Stimulated activated CD4-positive, alpha-beta T cell treated with anti-CD3 and anti-CD28 coated beads, Interleukin-1b, Interleukin-23, amount 100 ng/mL, for 1 hour (primary cell): ENCODE measurements at places on chromosomes 12 and 14.

DNA sequence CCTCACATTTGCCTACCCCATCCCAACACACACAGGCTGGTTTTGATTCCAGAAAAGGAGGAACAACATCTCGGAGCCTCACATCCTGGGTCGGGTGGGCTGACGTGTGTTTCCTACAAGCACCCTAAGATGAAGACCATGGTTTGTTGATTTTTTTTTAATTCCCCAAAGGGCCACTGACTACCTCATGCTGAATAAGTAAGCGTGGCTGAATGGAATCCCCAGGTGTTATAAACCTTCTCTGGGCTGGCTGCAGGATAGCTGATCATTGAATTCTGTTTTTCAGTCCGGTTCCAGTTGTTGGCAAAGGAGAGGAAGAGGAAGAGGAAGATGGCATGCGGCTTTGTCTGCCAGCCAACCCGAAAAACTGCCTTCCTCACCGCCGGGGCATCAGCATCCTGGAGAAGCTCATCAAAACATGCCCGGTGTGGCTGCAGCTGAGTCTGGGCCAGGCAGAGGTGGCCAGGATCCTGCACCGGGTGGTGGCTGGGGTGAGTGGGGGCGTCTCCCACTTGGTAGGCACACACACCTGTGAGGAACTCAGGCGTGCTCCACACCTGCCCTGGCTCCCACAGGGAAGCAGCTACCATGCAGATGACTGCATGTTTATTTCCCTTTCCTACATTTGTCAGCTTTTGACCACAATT lies 42.0 kb downstream of the RIN3 start:
- DNase-seq: no peak

- DNase-seq: no peak
Measured at GRCh38 chr12:76704693-76705092, 59.2 kb upstream of the ZDHHC17 start.

DNA sequence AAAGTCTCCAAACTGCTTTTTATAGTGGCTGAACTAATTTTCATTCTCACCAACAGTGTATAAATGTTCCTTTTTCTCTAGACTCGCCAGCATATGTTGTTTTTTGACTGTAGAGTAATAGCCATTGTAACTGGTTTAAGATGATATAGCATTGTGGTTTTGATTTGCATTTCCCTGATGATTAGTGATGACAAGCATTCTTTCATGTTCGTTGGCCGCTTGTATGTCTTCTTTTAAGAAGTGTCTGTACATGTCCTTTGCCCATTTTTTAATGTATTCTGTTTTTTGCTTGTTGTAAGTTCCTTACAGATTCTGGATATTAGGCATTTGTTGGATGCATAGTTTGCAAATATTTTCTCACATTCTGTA lies 404.9 kb downstream of the FLRT2 start:
- no peak for DNase-seq

GRCh38 chr14:72894623-72895378 lies 900 bp upstream of the DPF3 start:
- DNase-seq: no peak

DNA sequence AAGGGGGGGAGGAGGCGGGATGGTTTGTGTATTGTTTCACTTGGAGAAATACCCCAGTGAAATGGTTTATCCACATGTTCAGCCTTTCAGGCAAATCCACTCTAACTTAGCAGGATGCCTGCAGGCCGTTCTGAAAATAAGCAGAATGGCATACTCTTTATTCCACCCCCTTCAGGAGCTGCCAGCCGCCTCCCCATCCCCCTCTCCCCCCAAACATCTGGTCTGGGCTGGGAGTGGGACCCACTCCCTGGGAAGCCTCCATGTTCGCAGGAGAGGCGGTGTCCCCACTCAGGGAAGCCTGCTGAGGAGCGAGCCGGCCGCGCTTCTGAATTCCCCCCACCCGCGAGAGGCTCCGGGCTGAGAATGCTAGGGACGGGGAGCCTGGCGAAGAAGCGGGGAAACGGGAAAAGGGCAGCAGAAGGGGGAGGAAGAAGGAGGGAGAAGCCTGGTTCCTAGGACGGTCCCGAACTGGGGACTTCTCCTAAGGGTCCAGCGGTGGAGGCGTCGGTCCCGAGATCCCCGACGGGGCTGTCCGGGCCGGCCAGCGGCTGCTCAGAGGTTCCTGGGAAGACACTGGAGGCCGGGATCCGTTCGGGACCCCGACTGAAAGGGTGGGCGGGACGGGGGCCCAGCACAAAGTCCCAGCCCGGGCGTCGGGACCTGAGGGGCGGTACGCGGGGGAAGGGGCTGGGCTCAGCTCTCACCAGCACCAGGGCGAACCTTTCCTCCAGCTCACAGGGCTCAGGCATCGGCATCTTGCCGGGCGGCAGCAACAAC lies 666 bp downstream of the FMNL3 start:
- no peak for DNase-seq

GRCh38 chr12:2017546-2018337 lies 13.5 kb upstream of the DCP1B start:
- no peak for DNase-seq

DNA sequence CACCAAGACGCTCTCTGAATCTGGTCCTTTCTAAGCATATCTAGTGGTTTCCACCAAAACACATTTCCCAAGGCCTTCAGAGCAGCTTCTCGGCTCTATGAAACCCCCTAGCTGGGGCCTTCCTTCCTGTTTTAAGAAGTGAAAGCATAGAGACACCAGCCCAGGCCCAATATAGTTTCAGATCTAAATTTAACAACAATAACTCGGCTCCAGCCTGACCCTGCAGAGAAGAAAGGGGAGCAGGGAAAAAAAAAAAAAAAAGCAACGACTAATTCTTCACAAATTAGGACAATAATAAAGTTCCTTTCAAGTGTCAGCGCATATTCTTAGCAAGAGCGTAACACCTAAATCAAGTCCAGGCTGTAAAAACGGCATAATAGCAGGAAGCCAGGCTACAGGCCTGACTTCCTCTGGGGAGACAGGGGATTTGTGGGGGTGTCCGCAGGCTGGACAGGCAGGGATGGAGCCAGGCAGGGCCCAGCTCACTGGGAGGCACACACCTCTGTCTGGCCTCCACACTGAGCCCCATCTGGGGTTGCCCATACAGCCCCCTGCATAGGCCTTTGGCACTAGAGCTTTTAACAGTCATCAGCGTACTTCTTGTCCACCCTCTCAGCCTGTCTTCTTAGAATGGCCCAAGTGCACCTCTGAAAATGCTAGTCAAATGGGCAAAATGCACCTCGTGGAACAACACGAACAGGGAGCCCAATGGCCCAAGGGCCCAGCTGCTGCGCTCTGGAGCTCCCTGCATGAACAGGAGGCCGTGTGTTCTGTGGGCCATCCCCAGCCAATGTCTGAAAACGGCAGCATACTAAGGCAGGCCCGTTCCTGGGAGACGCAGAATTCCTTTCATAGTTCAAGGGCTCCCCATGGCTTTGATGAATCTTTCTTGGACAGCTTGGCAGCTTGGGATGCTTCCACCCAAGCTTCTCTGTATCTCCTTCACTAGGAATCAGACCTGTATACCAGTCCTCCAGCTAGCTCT lies 772.9 kb downstream of the MED13L start:
- no peak for DNase-seq

- no peak for DNase-seq
Measured at GRCh38 chr12:1972260-1972659, 32.0 kb downstream of the DCP1B start.

- DNase-seq: no peak
Measured at GRCh38 chr12:4540638-4541037, 1.9 kb downstream of the RAD51AP1 start.

DNA sequence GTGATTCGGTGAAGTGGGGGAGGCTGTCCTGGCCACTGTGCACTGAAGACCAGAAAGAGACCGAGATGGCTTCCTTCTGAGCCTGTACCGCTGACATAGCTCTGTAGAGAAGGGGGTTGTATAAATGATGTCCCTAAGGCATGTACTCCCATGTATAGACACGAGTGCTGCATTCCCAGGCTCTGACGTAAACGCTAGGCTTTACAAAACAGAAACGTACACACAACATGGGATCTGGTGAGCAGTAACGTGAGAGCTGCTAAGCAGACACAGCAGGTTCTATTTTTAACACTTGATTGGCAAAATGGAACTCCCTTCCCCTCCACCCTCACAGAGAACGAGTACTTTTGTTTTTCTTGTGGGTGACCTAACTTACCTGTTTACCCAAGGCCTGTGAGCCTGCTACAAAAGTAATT lies 35.9 kb downstream of the ACADS start:
- DNase-seq: no peak

GRCh38 chr14:20614038-20614840 lies 23.1 kb upstream of the RNASE12 start:
- DNase-seq: no peak

GRCh38 chr12:62998454-62998853 lies 63.5 kb upstream of the PPM1H start:
- no peak for DNase-seq

GRCh38 chr12:56431850-56432249 lies 17.4 kb downstream of the TIMELESS start:
- no peak for DNase-seq

GRCh38 chr14:36981832-36982529 lies 190.4 kb downstream of the SLC25A21 start:
- no peak for DNase-seq

DNA sequence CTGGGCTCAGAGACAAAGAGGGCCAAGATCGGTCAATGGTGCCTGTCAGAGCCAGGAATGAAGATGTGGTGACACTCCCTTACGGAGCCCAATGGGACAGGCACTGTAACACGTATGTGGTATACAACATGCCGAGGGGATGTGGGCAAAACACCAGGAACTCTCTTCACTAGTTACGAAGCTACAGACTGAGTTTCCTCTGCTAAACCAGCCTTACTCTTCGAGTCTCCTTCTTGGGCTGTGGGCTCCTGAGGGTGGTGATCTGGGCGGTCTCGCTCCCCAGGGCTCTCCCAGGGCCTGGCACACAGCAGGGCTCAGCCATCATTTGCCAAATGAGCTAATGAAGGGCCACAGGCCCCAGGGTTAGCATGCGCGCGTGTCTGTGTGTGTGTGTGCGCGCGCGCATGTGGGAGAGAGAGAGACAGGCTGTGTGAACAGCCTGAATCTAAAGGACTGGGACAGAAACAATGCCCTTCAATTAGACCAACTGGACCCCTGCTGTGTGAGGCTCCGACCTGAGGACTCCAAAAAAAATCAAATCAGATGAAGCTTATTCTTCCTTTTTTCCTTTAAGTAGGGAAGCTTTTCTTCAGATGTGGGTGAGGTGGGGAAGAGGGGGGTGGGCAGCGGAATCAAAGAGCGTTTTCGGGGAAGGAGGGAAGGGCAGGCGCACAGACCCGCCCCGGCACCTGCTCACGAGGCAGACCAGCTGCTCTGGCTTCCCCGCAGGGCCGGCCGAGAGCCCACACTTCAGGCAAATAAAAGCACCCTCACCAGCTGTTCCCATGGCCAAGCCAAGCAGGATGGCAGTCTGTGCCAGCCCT lies 42.5 kb downstream of the CCDC88C start:
- no peak for DNase-seq

- DNase-seq: no peak
Measured at GRCh38 chr14:65263177-65263788, 149.2 kb upstream of the FUT8 start.

DNA sequence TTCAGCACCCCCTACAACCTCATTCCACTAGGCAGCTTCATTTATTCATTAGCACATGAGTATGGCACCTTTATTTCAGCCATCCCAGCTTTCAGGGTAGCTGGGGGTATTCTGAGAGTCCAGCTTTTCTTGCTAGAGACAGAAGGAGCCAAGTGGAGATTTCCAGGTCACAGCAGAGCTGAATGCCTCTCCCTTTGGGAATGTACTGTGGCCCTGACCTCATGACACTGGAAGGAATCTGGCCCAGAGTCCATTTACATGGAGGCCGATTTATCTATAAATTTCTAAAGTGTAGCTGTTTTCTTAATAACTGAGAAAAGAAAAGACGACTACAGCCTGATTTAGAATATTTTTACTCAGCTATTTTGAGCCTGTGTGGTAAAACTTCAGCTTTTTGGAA lies 47.2 kb upstream of the JDP2 start:
- DNase-seq: no peak

DNA sequence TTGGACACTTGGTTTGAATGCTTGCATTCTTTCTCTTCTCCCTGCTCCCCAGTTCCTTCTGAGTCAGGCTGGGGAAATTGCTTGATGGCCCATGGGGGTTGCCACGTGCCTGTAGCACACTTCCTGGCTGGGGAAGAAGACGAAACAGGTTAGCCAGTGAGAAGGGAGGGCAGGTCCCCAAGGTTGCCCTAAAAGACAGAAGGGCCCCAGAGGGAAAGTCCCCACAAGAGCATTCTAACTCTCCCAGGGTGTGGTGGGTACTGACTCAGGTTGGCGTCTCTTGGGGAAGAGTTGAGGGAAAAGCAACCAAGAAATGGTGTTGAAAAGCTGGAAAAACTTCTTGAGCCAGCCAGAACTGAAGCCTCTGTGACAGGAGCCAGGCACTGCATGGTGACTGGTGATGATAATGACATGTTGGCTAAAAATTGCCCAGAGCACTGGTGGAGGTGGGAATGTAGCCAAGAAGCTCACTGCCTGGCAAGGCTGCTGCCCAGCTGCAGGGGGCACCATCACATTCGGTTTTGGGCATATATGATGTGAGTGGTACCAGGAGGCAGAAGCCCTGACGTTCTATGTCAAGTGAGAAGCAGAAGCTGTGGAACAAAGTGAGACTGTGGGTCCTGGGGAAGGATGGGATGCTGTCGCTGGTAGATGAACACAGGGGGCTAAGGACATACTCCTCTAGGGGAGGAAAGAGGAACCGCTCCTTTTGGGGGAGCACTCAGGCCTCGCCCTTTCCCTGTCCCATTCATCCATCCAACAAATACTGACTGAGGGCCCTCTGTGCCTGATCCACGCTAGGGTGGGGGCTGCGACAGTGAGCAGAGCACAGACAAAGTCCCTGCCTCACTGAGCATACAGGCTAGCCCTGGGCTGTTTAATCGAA lies 8.1 kb upstream of the RABGGTA start:
- no peak for DNase-seq

GRCh38 chr12:28780096-28780495 lies 369.0 kb upstream of the FAR2 start:
- no peak for DNase-seq

DNA sequence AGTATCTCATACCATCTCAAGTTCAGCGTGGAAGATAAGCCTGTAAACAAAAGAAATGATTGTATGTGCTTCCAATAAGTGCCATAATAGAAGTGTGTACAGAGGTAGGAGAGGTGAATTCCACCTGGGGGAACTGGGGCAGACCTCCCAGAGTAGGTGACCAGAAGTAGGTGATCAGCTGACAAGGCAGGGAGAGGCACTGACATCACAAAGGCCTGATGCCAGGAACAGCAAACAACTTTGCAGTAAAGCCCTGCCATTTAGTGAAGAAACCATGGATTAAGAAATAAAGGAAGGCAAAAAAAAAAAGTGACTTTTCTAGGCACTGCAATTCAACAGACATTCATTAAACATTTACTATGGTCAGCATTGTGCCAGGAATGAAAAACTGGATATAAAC lies 31.1 kb downstream of the NR1H4 start:
- no peak for DNase-seq

DNA sequence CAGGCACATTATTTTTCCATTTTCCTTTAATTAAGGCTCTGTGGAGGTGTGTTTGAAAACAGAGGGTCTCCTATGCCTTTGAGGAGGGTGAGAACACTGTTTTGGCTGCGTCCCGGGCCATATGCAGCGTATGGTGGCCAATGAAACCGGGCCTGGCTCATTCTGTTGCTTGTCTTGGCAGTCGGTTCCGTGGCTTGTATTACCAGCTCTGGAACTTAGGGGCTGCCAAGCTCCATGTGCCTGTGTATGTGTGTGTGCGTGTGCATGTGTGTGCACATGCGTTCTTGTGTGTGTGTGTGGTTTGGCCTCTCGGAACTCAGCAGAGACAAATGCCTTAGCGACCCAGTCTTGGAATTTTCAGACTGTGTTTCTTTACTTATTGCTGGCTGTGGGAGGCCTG lies 2.7 kb downstream of the JDP2 start:
- no peak for DNase-seq
